ENCODE measurements at places on chromosomes 2 and 18.

DNA sequence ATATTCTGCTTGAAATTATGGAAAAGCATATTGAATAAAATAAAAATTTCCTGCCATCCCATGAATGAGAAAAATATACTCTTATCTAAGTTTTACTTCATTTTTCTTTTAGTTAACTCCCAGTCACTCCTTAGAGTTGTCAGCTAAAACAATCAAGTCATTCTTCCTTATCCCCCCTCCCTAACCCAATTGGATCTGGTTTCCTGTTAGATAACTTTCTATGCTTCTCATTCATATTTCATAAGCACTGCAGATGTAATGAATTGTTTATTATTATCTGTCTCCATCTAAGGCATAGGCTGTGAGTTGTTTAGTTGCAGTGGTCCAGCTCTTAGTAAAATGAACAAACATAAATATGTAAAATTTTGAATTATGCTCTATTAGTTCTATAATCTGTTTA, 244.0 kb upstream of the GCFC2 start:
- no peak for DNase-seq

DNA sequence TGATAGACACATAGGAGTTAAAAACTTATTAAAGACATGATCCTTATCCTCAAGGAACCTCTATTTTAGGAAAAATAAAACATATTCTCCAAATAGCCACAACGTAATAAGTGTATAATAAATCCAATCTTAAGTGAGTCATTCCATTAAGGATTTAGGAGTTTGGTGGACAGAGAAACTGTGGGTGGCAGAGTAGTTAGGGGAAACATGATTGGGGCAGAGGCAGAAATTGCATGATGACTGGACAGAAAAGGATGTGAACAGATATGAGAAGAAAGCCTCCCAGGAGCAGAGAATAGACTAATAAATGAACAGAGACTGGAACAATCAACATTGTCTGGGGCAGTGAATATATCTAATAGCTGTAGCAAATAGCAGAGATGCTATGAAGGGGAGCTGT, 48.1 kb upstream of the SIGLEC15 start:
- DNase-seq, result no peak

- no peak for DNase-seq
Measured at GRCh38 chr18:36660311-36660710, 168.5 kb downstream of the TPGS2 start.

GRCh38 chr2:196205881-196206435, 34.6 kb upstream of the STK17B start:
- DNase-seq, result no peak

DNA sequence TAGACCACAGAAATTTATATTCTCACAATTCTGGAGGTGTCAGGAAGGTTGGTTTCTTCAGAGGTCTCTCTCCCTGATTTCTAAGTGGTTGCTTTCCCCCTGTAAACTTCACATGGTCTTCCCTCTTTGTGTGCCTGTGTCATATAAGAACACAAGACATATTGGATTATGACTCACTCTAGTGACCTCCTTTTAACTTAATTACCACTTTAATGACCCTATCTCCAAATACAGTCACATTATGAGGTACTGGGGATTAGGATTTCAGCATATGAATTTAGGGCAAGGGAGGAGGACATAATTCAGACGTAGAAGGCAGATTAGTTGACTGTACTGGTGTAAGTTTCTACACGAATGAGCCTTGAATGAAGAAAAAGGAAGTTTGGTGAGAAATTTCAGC, 38.2 kb upstream of the EPHA4 start:
- DNase-seq, result no peak

DNA sequence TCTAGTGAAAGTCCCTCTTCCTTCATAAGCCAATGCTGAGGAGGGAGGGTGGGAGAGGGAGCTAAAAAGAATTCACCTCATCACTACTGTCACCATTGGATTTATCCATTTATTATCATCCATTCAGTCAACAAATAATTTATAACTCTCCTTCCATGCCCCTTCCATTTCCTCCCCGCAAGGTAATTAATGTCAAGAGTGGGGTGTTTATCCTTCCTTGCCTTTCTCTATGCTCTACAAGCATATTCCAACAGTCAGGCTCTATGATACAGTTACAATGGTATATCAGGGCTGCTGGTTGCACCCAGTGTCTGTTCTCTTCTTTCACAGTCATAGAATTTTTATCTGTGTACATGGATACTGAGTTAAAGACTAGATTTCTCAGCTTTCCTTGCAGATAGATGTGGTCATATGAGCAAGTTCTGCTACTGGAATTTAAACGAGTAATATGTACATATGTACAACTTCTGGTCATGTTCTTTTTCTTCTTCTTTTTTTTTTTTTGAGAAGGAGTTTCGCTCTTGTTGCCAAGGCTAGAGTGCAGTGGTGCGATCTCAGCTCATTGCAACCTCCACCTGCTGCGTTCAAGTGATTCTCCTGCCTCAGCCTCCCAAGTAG, 5.1 kb upstream of the MFSD6 start:
- DNase-seq, result no peak

DNA sequence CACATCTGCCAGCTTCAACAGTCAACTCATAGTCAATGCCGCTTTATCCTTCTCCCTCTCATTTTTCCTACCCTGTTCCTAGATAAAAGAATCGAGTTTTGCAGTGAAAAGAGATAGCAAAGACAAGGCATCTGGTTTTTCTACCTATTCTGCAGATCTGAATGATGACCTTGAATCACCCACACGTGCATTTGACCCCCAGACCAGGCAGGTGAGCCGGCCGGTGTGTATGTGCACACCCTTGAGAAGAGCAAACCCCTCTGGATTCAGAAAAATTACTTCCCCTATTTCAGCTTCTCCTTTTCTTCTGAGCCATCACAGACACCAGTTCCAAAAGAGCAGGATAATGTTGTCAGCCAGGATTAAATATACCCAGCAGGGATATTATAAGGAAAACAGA, 115.6 kb upstream of the ST6GAL2 start:
- DNase-seq, result no peak

- no peak for DNase-seq
Measured at GRCh38 chr2:88258208-88258607, 88.1 kb downstream of the THNSL2 start.

GRCh38 chr2:45199973-45200372, 190.7 kb upstream of the SIX2 start:
- no peak for DNase-seq

DNA sequence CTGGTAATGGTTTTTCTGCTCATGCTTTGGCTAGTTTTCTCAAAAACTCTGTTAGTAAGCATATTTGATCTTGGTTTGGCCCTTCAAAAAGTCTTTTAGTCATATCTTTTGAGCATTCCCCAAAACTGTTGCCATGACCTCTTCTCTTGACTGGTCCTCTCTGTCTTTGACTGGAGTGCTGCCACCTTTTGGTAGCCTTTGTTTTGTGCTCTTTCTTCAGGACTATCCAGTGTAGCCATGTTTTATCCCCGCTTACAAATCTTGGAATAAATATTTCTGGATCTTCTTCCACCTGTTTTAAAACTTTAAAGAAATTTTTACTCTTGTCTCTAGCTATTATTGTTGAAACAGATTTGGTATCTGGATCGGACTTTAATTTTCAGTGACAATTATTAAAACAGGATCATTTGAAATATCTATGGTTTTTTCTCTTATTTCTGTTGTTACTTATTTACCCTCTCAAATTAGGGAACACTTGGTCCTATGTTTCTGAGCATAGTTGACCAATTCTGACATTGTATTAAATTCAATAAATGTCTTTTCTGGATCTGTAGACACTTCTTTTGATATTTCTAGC, 965 bp upstream of the ELOA2 start:
- no peak for DNase-seq

DNA sequence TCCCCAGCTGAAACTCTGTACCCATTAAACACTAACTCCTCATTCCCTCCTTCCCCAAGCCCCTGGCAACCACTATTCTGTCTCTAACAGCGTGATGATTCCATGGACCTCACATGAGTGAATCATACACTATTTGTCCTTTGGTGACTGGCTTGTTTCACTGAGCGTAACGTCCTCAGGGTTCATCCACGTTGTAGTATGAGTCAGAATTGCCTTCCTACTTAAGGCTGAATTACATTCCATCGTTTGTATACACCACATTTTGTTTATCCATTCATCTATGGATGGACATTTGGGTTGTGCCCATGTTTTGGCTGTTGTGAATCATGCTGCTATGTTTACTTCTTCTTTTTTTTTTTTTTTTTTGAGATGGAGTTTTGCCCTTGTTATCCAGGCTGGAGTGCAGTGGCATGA, 19.6 kb upstream of the CABLES1 start:
- DNase-seq, result peak; percentile 43

GRCh38 chr2:7225848-7226247, 308.6 kb downstream of the RNF144A start:
- DNase-seq, result no peak

- DNase-seq, result no peak
Measured at GRCh38 chr2:147937744-147938349, 82.7 kb downstream of the ORC4 start.

DNA sequence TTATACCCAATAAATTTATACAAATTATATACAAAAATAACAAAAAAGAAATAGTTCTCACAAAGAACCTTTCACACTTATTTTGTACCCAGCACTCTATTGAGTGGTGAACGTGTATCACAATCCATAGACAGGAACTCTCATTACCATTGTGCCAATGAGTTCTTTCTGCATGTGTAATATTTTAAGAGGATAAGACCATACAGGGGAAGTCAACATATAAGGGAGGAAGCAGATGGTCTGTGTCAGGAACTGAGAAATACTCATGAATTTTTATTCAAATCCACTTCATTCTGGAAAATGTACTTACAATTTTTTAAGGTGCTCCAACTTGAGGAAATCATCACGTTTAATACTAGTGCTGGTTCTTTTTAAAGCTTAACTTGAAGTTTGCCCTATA, 27.1 kb upstream of the ELOA2 start:
- DNase-seq, result no peak

DNA sequence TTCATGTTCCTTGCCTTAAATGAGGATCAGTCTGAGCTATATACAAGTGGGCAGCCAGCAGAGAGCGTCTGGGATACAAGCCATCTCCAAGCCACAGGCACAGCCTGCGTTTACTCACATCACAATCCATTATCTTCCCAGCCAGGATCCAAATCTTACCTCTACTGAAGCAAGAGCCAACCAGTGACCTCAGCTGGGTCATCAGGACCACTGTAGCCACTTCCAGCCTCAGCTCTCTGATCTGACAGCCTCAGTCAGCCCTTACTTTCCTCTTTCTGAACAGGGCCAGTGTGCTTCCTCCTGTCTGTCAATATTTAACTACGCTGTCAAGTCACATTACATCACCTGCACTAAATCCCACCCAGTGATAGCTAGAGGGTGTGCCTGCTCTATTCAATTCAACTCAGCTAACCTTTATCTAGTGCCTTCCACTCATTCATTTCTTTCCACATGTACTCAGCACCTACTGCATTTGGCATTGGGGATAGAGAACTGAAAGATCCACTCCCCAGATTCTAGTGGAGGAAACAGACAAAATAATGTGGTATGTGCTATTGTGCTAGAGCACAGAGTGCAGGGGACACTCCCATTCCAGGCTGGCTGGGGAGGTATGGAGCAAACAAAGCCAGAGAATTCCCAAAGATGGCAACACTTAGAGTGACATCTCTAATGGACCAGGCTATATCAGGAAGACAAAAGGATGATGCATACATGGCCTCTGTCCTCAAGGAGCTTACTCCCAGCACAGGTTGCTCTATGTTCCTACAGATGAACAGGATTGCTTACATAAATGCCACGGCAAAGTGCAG, 146.5 kb downstream of the NCKAP5 start:
- no peak for DNase-seq

DNA sequence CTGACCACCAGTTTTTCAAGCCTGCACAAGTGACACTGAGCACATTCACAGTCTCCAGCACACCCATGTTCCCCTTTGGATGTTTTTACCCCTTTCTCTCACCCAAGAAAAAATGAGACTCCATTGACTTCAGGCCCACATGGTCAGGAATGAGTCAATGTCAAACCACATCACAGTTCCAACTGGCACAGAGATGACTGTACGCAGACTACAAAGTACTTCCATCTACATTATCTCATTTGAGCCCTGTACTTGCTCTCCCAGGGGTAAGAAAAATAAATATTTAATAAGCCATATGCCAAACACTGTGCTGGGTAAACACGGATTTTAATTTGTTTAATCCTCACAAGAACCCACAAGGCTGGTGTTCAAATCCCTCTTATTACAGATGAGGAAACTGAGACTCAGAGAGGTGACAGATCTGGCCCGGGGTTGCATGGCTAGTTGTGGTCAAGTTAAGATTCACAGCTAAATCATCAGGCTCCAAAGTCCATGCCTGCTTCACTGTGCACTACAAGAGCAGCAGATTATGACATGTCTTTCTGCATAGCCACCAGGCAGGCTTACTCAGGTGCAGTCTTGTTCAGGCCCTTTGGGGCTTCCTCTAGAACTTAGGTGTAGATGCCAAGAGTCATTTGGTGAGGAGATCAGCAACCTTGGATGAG, 106.1 kb downstream of the TXNL1 start:
- DNase-seq, result no peak

DNA sequence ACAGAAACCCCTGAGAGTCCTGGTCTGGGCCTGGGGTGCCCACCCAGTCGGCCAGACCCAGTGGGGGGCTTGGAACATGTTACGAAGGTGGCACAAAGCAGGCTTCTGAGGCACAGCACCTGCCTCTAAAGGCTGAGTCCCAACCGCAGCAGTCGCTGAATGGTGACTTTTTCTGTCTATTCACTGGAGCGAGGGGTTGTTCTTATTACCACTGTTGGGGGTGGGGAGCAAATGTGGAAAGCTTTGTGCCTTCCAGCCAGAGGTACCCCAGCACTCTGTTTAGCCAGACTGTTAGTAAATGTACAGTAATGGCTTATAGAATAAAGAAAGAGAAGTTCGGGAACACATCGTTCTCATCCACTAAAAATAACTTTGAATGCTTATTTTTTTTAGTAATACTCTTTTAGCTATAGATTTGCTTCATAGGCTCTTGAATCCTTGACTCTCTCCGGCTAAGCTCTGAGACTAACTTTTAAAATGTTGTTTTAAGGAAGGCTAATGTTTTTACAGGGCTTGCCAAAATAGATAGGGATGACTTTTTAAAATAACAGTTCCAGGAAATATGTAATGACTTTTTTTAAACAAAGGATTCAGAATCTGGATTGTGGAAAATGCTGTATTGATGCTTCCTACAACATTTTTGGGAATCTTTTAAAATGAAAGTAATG, 23.4 kb upstream of the PTPN2 start:
- no peak for DNase-seq

DNA sequence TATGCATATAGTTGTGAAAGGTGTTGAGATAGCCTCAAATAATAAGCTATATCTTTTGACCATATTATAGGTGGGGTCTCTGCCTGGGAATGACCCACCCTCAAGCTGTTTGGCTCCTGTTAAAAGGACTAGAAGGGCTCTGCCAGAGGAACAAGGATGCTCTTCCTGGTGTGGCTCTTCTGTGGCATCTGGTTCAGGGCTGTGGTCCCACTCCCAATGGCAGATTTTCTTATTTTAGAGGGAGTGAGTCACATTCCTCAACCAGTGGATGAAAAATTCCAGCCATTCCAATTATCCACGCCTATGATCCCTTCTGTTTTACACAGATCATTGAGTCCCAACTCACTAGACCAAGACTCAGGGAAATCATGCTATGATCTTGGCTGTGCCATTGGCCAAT, 119.9 kb downstream of the PARD3B start:
- peak; percentile 60 for DNase-seq

- no peak for DNase-seq
Measured at GRCh38 chr2:197034292-197034691, 107.8 kb upstream of the PGAP1 start.

Measured in trophoblast cell (in vitro differentiated cells and primary cell).